ENCODE measurements at places on chromosomes 12 and 14. TPM values are rescaled to one million over a fixed set of nuclear protein-coding genes. Genes with fewer than 3 reads are reported as not detected.

Gene RND1
- 0.87 TPM for total RNA-seq

Gene TPPP2
- total RNA-seq, result not detected

Gene PLXNC1
- total RNA-seq, result 6.7 TPM

Gene PYGL
- total RNA-seq, result 158 TPM

Gene PROX2
- total RNA-seq, result not detected

Gene RPGRIP1
- total RNA-seq, result not detected

GRCh38 chr12:80627782-80628181 lies 79.7 kb upstream of the MYF6 start:
- DNase-seq, result no peak
- H3K27ac ChIP-seq, result peak overlapping the region; percentile 13
- no peaks in the 10 kb centered on the region for H3K4me1 ChIP-seq
- no peaks in the 10 kb centered on the region for H3K36me3 ChIP-seq

GRCh38 chr12:27906127-27906500 lies 66.4 kb downstream of the PTHLH start:
- no peaks in the 10 kb centered on the region for H3K4me1 ChIP-seq
- no peak overlapping the region for H3K4me3 ChIP-seq
- no peak overlapping the region for H3K27ac ChIP-seq
- no peaks in the 10 kb centered on the region for H3K27me3 ChIP-seq

DNA sequence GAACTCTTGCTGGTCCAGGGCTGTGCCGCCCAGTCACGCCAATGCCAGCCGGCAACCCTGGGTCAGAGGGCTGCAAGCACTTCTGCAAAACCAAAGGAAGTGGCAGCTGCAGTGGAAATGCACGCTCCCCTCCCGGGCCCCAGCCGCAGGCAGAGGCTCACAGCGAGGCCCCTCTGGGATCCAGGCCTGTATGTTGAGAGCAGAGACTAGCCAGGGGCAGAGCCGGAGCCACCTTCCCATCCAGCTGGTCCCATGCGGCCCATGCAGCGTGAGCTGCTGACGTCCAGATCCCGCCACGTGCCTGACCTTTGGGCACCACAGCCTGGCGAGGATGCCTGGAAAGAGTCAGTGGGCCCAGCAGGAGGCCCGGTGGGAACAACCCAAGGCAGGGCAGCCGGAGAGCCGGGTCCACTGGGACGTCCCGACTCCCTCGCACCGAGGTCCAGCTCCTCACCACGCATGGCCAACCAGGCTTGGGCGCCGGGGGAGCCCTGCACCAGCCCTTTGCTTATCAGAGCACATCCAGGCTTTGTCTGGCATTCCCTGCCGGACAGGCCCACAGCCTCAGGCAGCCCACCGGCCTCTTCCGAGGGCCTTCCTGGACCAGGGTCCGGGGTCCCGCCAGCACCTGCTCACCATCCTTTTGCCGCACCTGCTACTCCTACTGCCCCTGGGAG lies 4.3 kb downstream of the GPR132 start:
- DNase-seq, result no peak
- peaks cover 12% of the 10 kb centered on the region for H3K4me1 ChIP-seq
- H3K4me3 ChIP-seq, result no peak overlapping the region
- no peaks in the 10 kb centered on the region for H3K27me3 ChIP-seq
- no peaks in the 10 kb centered on the region for H3K36me3 ChIP-seq

DNA sequence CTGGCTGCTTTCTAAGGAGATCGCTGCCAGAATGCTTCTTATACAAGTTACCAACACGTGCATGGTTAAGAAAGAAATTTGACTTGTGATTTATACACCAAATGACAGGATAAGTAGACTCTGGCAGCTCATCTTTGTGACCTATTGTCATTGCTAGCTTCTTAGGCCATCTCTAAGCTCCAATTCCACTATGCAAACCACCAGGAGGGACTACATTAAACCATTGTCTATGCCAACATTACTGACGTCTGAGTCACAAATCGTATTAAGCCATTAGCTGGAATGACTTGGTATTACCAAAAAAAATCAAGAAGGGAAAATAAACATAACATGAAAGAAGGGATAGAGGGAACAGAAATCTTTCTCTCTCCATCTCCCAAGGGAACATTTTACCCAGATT lies 15.8 kb upstream of the VPS33A start:
- no peak for DNase-seq
- no peaks in the 10 kb centered on the region for H3K27me3 ChIP-seq
- no peak overlapping the region for H3K27ac ChIP-seq
- H3K4me1 ChIP-seq, result no peaks in the 10 kb centered on the region
- H3K36me3 ChIP-seq, result peaks cover 10% of the 10 kb centered on the region

DNA sequence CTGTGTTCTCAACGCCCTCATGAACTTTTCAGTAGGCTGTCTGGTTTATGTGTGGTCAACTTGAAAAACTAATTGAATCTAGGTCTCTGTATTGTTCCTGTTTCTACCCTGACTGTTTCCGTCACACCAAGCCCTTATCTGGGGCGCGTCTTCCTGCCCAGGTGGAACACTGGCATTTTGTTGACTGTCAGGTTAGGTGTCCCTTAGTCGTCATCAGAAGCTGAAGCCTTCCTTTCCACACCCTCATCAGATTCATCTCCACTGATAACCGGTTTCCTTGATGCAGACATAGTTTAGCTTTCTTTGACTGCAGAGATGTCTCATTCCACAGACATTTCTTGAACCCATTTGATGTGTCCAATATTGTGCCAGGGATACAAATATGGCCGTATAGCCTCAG lies 96.5 kb downstream of the DUSP16 start:
- no peaks in the 10 kb centered on the region for H3K27me3 ChIP-seq
- no peak for DNase-seq
- no peak overlapping the region for H3K4me3 ChIP-seq
- peaks cover 8% of the 10 kb centered on the region for H3K4me1 ChIP-seq

Measured in esophagus squamous epithelium (tissue), 5 donors.